ENCODE measurements at places on chromosomes 2 and 18.

GRCh38 chr2:9594366-9595054, 36.3 kb downstream of the YWHAQ start:
- DNase-seq = no peak

DNA sequence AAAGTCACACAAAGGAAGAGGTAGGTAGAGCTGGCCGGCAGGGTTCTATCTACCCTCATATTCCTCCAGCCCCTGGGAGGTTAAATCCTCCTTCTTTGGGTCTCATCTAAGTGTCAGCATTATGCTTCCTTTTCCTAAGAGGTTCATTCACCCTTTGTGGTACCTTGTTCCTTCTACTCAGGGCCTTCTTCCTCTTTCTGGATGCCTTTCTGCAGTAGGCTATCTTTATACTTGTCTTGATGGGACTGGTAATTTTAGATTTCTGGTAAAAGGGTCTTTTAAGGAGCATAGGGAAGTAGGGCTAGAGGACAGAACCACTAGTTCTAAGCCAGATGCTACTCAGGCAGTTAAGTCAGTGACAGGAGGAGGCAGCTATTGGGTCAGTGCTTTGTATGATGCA, 13.7 kb upstream of the TNP1 start:
- DNase-seq = no peak

DNA sequence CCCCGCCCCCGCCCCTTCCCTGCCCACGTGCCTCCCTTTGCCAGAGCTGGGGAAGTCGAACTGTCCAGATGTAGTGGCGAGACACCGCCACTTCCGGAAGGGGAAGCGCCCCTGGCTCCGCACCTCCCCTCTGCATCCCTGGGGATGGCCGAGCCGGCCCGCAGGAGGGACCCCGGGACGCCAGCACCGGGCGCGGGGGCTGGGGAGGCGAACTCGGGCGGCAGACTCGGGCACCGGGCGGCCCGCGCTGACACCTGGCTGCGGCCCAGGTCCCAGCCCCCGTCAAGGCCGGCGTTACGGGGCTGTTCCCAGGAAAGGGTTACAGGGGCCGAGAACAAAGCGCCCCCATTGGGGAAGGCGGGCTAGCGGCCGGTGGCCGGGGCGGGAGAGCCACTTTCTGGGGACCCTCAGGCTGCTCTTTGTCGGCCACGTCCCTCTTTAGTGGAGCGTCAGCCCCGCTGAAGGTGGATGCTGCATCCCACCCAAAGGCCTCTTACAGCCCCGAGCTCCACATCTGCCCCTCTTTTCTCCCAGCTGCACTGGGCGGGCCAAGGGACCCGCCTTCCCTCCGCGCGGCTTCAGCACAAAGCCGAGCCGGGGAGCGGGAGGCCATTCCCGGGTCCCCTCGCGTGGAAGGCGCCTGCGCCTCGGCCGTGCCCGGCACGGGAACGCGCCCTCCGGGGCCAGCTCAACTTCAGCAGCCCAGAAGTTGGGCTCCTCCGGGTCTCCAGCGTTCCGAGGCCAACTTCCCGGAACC, 1.3 kb downstream of the SDC1 start:
- DNase-seq = no peak

DNA sequence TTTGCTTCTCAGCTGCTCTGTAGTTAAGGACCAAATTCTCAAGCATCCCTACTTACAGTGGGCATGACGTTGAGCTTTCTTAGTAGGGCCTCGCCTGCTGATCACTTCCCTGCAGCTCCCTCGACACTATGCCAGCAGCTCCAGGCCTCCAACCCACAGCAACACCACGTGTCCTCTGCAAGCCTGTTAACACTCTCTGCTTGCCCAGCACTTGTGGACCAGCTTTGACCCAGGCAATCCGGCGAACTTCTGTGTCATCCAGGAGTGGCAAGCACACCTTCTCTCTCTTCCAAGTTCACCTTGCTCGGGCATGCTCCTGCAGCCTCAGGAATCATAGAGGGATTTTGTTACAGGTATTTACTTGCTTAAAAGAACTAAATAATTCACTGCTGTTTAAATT, 138.6 kb upstream of the FHL2 start:
- no peak for DNase-seq

DNA sequence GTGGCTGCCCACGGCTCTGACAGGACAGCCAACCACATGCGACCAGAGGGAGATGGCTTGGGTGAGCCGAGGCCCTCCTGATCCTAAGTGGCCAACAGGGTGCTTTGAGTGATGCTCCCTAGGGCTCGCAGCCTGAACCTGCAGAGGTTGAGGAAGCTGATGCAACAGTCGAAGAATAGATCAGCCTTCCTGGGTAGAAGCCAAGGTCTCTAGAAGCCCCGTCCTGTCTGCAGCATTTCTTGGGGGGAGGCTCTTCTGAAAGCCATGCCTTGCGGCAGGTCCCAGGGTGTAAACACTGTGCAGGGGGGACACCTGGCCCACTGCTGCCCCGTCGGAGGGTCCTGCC, 136.4 kb downstream of the HDAC4 start:
- peak; percentile 49 for DNase-seq

- no peak for DNase-seq
These were observed 205.1 kb downstream of the TPGS2 start for GRCh38 chr18:36623681-36624190.

DNA sequence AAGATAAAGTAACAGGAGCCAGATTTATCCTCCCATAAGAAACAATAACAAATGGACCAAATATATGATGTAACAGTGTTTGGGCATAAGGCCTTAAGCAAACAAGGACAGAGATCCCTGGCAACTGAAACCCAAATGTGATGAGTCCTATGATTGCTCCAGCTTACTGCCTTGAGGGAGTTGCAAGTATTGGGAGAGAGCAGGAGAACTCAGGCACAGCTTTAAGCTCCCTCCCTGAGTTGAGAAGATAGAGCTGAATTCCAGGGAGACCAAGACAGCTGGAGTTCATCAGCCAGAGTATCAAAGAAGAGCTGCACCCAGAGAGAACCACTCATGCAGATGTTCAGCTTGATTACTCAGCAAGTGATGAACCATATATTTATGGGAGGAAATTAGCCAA, 814.5 kb upstream of the RAB6C start:
- DNase-seq = no peak

- DNase-seq = no peak
These were observed 189.8 kb upstream of the TCF4 start for GRCh38 chr18:55777666-55778304.

DNA sequence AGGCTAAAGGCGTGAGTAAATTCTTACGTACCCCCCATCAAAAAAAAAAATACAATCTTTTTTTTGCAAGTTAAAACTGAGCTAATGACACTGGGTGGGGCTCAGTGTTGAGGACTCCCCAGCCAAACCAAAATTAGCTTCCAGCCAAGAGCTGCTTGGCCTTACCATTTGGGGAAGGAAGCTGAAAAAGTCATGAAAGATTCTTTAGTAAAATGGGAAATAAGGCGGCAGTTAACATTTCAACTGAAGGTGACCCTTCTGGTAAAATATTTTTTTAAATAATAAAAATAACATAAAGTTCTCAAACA, 16.4 kb downstream of the SMAD7 start:
- DNase-seq = no peak

Measured in CD4-positive, alpha-beta T cell treated with Interleukin-6 for 4 hours (primary cell).